ENCODE measurements at places on chromosomes 3 and 15.

GRCh38 chr3:126381966-126382365 lies 12.7 kb upstream of the CFAP100 start:
- DNase-seq: no peak

- DNase-seq: no peak
Measured at GRCh38 chr3:107951126-107951525, 139.7 kb downstream of the CD47 start.

DNA sequence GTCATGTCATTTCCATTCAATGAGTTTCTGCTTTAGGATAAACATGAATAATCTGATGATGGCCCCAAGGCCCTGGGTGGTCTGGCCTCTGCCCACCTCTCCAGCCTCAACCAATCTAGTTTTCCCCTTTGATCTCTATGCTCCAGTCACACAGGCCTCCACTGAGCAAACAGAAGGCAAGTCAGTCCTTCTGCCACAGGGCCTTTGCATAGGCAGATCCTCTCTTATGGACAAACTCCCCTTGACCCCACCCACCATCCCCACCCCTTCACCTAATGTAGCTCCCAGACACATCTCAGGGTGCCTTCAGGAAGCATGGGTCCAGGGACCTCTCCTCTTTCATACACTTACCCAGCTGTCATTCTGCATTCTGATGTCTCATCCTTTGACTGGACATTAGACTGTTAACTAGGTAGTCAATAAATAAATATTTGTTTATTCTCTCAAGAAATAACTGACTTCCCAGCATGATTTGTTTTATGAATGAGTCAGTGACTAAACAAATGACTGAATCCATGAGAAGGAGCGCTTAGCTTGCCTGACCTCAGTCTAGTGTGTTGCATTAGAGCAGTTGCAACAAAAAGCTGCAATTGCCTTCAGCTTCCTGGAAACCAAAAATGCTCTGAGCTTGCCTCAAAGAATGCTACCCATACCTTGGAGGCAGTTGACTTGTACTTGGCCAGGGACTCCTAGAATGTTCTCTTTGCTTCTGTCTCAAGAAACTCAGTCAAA lies 386.6 kb upstream of the WNT5A start:
- no peak for DNase-seq

DNA sequence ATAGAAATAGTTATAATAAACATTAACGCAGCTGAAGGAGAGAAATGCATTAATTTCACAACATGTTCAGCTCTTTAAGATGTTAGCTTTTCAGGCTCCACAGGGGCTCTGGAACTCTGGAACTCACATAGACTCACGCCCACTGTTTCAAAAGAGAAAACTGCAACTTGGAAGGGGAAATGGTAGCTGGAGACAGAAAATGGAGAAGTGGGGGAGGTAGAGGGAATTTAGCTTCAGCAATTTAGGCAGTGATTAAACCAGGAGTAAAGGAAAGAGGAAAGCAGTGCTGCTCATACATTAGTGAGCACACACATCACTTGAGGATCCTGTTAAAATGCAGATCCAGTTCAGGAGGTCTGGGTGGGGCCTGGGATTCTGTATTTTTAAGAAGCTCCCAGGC lies 274.8 kb upstream of the TRIM42 start:
- no peak for DNase-seq

DNA sequence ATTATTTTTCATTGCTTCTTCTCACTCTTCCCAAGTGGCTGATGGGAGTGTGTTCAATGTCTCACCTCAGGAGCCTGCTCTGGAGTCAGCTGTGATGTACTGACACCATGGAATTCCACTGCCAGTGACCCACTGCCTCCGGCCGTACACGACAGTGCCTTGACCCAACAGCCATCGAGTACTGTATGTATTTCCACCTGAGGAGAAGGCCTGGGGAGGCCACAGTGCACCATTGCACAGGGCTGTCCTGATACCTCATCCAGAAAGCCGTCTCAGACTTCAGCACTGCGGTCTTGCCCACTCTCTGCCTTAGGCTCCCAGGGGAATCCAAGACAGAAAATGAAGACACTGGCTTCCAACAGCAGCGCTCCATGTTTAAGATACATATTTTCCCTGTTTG lies 51.4 kb upstream of the EIF1B start:
- DNase-seq: no peak

- DNase-seq: no peak
Measured at GRCh38 chr3:70951316-70951715, 632.2 kb downstream of the FOXP1 start.

DNA sequence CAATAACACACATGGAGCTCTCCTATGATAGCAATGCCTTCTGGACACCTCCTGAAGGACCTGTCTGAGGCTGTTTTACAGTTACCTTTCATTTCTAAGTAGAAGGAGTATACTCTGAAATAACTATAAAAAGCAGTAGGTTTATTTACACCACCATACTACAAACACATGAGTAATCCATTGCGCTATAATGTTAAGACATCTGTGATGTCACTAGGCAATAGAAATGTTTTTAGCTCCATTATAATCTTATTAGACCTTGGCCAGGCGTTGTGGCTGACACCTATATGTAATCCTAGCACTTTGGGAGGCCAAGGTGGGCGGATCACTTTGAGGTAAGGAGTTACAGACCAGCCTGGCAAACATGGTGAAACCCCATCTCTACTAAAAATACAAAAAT lies 24.7 kb downstream of the PXK start:
- no peak for DNase-seq

DNA sequence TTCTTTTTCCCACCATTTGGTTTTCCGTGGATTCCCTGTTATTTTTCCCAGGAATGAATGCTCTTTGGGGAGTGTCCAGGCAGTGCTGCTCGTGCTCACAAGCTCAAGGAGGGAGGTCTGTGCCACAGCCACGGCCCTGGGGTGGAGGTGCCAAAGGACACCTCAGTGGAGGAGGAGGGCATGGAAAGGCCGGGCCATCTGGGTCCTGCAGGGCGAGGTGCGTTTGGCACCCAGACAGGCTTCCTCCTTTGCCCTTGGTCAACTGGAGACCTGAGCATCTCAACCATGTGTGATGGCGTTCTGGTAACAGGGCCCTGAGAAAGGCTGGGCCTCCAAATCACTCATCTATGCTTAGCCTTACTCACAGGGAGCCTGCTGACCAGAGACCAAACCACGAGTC lies 25.4 kb downstream of the KY start:
- no peak for DNase-seq

All from retinal pigment epithelial cell (primary cell).